ENCODE measurements at places on chromosomes 13 and 19.

GRCh38 chr13:97295283-97296182 is 73.4 kb downstream of the MBNL2 start:
- DNase-seq, result peak; percentile 81

GRCh38 chr19:38385804-38386257 is 2.0 kb downstream of the GGN start:
- DNase-seq, result no peak

DNA sequence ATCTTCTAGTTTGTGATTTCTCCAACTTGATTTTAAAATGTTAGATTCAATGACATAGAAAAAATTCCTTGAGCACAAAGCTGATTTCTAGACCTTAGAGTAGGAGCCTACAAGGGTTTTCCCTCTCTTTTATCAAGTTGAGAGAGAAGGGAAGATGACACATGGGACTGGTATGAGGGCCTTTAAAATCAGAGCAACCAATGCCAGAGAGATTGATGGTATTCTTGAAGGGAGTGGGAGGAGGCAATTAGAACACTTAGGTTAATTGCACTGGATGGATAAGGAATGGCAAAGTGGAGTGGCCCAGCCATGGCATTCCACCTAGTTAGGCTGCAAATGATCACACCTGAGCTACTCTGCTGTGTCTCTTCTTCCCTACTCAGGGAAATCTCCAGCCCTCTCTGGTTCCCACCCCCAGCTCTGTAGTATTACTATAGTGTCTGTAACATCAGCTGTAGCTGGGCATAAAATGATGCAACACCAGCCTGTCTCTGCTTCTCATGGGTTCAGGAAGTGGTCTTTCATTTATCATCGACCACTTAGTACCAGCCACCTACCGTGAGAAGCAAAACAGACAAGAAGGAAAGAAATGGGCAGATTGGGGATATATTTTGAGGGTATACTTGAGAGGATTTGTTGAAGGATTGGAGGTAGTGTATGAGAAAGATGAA is 333.6 kb downstream of the DLEU7 start:
- DNase-seq, result peak; percentile 53

DNA sequence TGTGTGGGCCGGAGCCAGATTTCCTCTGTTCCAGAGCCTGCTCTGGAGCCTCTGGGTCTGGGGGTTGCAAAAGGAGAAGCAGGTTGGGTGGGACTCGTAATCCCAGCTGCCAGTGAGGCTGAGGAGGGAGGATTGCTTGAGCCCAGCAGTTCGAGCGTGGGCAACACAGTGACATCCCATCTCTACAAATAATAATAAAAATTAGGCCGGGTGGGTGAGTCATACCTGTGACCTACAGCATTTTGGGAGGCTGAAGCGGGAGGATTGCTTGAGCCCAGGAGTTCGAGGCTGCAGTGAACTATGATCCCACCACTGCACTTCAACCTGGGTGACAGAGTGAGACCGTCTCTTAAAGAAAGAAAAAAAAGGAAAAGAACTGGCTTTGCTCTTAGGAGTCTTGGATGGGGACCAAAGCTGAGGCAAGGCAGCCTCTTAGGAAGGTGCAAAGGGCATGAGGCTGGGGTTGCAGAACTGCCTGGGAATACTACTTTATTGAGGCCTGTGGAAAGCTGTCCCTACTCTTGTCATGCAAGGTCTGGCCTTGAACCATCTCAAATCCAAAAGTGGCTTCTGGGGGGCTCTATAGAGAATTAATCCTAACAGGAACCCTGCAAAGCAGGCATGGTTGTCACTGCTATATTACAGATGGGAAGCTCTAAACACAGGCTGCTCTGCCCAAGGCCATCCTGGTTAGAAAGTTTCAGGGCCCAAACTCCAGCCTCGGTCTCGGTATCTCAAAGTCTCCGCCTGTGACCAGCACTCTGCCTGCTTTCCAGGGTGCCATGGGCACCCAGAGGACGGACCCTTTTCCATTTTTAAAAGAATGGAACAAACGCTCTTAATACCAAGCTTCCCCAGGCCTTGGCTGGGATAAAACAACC is 880 bp upstream of the C19orf12 start:
- DNase-seq, result no peak

DNA sequence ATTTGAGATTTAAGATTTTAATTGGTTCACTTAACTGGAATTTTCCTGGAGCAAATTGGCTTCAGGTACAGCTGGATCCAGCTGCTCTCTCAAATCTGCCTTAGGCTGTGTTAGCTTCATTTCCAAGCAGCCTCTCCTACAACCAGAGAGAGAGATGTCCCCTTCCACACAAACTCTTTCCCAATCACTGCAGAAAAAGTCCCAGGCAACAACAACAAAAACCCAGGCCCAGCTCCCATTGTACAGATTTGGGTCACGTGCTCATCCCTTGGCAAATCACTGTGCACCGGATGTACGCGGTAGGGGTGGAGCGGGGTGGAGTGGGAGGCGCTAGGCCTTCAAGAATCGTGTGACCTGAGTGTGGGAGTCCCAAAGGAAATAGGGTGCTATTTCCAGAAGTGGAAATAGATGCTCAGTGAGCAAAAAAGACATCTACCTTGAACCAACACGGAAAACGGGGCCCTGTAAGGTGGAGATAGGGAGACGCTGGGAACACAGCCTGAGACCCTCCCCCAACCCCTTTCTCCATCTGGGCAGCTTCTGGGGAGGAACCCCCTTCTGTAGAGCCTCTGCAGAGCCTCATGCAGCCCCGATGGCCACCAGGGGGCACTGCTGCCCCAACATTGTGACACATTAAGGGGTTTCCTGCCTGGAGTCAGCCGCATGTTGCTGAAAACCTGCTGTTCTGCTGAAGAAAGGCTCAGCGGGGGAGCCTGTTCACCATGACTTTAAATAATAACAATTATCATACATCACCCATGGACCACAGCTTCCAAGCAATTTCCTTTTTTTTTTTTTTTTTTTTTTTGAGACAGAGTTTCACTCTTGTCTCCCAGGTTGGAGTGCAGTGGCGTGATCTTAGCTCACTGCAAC is 25.4 kb downstream of the HPN start:
- peak; percentile 81 for DNase-seq

GRCh38 chr13:102261809-102262208 is 140.0 kb downstream of the FGF14 start:
- DNase-seq, result no peak

GRCh38 chr13:113817860-113818691 is 45.8 kb downstream of the GAS6 start:
- no peak for DNase-seq

- no peak for DNase-seq
Observed at GRCh38 chr19:4720037-4720700, 3.5 kb downstream of the DPP9 start.

GRCh38 chr19:30263830-30264381 is 108.3 kb upstream of the ZNF536 start:
- no peak for DNase-seq

- no peak for DNase-seq
Observed at GRCh38 chr19:17966550-17967256, at the start of gene KCNN1. Gene KCNN1 (plus strand): TSS chr19:17967107. CDS start chr19:17973889, 6,782 bp downstream.

GRCh38 chr19:10114651-10115391 is 3.3 kb downstream of the P2RY11 start:
- no peak for DNase-seq

- no peak for DNase-seq
Observed at GRCh38 chr19:8501516-8501915, 924 bp downstream of the PRAM1 start.

- no peak for DNase-seq
Observed at GRCh38 chr19:45539459-45539858, 32.2 kb downstream of the VASP start.

DNA sequence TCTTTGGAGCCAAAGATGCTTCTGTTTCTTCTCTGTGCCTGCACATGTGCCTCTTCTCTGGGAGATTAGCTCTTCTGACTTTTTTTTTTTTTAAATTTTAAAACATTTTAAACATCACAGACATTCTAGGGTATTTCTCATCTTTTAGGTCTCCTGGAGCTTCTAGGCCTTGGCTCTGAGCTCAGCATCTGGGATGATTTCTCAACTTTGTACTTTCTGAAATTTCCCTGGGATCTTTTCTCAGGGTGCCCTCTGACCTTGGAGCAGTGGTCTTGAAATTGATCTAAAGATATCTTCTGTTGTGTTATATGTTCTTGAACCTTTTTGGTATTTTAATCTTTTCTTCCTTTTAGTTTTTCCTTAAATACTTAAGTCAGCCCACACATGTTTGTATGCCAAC is 6.2 kb downstream of the WASF3 start:
- DNase-seq, result no peak

DNA sequence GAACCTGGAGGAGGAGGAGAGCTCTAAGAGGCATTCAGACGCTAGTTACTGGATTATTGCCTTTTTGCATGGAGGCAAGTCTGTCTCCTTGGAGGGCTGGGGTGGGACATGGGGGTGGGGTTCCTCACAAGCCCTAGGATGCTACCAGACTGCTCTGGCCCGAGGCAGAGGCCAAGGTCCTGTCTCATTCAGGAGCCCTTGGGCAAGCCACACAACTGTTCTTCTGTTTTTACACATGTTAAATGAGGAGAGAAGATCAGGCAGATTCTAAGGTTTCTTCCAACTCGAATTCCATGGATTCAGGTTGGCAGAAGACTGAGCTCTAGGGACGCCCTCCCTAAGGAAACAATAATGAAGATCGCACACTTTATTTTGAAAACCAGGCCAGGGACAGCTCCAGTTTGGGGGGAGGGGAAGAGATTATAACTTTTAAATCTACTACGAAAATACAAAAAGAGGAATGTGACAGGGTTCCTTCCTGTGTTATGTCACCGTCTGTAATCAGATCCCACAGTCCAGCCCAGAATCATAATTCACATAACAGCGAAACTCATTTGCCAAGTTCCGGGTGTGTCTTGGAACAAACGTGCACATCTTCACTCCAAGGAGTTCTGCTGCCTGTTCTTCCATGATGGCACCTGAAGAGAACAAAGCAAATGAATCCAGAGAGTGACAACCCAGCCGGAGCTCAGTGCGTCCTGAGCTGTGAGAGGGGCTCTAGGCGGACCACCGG is 25.2 kb downstream of the IL17D start:
- DNase-seq, result no peak

DNA sequence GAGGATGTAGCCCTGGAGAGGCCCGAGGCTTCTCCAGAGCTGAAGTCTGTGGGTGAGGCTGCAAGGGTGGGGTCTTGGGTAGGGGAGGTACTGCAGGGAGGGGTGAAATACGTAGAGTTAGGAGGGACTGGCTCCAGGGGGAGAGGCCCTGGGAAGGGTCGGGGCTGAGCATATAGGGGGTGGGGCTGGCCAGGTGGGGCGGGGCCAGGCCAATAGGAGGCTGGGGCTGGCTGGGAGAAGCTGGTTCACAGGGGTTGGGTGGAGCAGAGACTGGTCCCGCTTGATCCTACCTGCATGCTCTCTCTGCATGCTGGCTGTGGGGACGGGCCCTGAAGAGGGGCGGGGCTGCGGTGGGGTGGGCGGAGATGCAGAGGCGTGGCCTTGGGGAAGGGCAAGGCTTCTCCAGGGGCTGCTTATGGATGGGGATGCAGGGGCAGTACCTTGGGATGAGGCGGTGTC is 51.9 kb downstream of the CELF5 start:
- no peak for DNase-seq

DNA sequence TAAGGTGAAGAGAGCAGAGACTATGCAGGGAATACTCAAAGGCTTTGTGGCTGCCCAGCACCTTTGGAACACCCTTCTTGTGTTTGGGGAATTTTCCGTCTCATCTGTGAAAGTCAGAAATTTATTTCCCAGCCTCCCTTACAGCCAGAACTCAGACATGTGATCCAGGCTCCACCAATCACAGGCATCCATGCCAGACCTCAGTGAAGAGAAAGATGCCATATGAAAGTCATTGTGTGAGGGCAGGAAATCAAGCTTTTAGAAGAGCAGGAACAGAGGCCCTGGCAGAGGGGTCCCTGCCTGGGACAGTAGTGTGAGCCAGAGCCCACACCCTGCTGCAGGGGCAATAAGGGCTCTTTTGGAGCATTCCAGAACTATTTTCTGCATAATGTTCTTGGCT is 12.1 kb downstream of the CCDC70 start:
- DNase-seq, result peak; percentile 29

DNA sequence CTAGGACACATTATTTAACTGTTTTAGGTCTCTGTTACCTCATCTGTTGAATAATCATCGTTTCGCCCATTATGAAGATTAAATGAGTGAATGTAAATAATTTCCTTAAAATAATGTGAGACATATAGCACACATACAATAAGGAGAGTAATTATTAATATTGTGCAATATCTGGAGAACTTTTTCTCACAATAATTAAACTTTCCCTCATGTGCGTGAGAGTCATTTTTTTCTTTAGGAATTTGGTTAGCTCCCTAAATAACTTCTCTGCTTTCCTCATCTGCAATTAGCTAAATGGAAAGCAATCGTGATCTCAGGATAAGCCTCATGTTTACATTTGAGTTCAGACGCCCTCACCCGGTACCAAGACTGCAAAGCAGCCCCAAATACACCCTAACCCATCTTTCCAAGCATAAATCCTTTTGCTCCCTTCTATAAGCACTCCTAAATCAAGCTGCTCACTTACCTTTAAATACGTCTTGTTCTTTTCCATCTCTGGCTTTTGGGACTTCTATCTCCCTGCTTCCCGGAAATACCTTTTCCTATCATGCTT is 78.8 kb downstream of the MZT1 start:
- peak; percentile 1 for DNase-seq

GRCh38 chr19:58559275-58560006 is 1.0 kb upstream of the UBE2M start:
- peak; percentile 94 for DNase-seq

DNA sequence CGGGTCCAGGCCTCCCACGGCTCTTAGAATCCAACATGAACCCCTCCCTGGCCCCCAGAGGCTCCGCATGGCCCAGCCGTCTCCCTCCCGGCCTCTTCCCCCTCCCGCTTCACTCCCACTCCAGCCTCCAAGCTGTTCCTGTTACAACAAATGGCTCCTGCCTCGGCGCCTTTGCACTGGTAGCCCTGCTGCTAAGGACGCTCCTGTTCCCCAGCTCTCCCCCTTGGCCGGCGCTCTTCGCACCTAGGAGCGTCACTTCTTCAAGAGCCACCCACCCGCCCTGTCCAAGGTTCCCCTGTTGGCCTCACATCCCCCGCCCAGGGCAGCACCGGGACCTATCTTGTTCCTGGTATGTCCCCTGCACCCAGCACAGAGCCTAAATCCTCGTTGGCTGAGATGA is 9.4 kb downstream of the CCDC124 start:
- DNase-seq, result no peak

GRCh38 chr13:44379885-44380284 is 6.3 kb downstream of the SERP2 start:
- no peak for DNase-seq

DNA sequence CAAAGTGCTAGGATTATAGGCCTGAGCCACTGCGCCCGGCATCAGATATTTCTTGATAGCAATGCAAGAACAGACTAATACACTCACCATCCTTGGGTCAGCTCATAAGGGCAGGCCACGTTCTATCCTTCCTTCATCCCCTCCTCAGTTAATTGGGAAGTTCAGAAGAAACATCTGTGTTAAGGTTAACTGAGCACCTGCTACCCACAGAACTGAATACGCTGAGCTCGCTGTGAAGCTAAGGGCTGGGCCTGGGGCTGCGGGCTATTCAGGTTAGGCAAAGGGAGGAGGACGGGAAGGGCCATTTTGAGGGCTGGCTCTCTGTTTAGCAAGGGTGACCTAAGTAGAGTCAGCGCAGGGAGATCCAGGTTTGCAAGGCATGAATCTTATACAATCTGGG is 43.0 kb upstream of the UQCRFS1 start:
- DNase-seq, result no peak

GRCh38 chr13:30799356-30799824 is 64.0 kb downstream of the ALOX5AP start:
- DNase-seq, result peak; percentile 50

- DNase-seq, result peak; percentile 42
Observed at GRCh38 chr19:18856385-18857126, 24.8 kb downstream of the UPF1 start.

- no peak for DNase-seq
Observed at GRCh38 chr13:107799001-107799400, 416.3 kb downstream of the LIG4 start.
